CD4-positive, alpha-beta T cell treated with Interleukin-17A for 1 hour (primary cell): ENCODE measurements at places on chromosomes 1 and 21.

GRCh38 chr1:239662950-239663349 lies 276.6 kb downstream of the CHRM3 start:
- no peak for DNase-seq

DNA sequence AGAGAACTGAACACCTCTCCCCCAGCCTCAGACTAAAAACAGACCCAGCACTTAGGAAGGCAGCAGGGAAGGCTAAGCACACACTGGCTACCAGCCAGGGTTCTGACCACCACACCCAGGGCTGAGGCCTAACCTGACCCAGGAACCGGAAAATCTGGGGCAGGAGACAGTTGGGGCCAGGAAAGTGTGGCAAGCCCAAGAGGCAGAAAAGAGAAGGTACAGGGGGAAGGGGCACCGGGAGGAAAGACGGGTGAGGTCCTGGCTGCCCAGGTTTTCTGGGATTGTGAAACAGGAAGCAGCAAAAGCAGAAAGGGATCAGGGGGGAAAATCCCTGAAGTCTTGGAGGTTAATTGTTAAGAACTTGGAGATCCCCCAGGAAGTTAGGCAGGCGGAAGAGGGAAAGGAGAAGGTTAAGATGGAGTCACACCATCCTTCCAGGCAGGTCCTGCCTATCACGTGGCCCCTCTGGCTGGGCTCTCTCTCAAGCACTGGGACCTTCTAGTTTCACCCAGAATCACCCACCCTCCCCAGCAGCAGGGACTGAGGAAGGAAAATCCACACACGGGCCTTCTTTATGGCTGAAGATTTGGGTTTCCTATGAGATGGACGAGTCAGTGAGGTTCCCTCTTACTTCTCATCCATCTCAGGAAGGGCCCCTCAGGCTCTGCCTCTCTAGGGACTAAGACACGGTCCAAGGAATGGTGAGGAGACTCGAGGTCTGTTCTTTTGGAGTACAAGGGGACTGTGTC lies 2.6 kb downstream of the HDGF start:
- peak; percentile 35 for DNase-seq

- DNase-seq: no peak
Observed at GRCh38 chr1:52281518-52281917, 84.5 kb downstream of the CC2D1B start.

- DNase-seq: peak; percentile 76
Observed at GRCh38 chr1:147494998-147495580, 46.2 kb upstream of the BCL9 start.

- peak; percentile 20 for DNase-seq
Observed at GRCh38 chr1:218351391-218352074, 6.4 kb downstream of the TGFB2 start.

GRCh38 chr1:210757677-210758076 lies 376.3 kb downstream of the KCNH1 start:
- DNase-seq: no peak

DNA sequence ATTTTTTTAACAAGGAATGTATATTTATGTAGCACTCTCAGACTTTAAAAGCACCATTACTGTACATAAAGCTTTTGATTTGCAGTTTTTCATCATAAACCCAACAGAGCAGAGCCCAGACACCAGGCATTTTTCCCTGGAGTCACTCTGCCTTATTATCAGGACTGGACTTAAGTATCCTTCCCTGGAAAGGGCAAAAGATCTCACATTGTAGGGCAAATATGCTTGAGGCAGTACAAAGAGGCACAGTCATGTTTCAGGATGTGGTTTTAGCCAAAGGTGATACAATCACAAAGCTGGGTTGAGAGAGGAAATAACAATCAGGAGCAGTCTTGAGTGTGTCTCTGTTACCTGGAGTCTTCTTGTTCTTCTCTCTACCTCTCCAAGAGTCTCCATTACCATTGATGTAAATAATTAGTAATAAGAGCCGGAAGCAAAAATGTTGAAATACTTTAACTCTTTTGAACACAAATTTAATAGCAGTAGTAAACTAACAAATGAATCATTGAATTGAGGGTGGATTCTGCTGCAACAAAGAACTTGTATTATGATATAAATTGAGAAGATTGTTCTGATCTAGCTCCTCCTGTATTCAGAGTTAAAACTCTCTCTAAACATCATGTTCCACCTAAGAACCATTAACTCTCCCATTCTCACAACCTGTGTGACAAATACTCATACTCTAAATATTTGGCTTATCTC lies 160.5 kb downstream of the LTN1 start:
- DNase-seq: peak; percentile 73

DNA sequence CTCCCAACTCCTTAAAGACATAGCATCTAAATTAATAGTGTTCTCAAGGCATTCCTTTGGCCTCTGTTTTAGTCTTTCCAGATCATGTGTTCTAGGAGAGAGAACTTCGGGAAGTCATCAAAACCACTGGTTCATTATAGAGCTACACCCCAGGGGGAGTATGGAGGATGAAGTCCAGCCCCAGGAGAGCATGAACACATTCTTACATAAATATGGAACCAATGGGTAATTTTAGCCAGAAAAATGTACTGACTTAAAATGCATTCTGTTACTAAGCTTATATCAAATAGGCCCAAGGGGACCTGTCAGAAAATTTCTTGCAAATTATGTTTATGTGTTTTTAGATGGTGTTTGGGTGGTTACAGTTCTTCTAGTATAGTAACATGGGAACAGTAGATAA lies 165.2 kb downstream of the NTMT2 start:
- no peak for DNase-seq

- DNase-seq: no peak
Observed at GRCh38 chr1:78237364-78237916, 191.7 kb downstream of the GIPC2 start.

GRCh38 chr1:47859092-47859743 lies 138.0 kb downstream of the TRABD2B start:
- no peak for DNase-seq

GRCh38 chr1:76142771-76143540 lies 68.4 kb downstream of the ST6GALNAC3 start:
- DNase-seq: no peak

DNA sequence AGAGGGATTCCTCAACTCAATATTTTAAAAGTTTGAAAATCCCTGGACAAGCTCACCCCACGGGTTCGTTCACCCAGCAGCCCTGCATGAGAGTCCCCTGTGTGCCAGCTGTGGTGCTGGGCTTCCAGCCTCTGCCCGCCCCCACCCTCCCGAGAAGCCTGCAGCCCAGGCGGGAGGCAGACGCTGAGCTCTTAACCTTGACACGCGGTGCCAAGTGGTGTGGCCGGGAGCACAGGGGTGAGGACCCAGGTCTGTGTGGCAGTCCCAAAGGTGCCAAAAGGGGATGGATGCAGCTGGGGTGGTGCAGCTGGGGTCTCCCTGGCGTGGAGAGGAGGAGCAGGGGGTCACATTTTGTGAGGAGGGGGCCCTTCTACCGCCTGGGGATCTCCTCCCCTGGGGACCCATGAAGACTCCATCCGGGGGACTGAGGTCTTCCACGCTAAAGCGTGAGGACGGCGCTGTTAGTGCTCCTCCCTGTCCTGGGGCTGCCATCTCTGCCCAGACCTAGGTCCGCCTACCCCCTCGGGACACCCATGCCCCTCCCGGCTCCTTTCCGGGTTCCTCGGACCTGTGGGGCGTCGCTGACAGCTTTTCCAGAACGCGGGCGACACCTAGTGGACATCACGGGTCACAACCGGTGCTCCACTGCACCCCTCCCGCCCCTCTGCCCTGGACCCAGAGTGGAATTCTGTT lies 12.9 kb downstream of the PLA2G2F start:
- DNase-seq: peak; percentile 80

DNA sequence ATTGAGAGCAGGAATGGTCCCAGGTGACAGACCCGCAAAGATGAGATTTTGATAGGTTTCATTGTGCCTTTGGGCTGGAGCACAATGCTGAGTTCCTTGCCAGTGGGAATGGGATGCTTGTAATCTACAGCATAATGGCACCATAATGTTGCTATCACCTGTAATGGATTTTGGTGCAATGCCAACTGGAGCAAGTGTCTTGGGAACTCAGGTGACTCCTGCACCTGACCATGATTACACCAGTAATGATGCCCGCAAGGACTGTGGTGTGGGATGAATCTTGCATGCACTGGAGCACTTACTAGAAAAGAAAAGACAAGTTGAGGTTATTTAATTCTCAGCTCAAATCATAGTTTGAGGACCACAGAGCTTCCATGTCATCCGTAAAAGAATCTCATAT lies 96.7 kb downstream of the PTPRU start:
- DNase-seq: no peak

- DNase-seq: no peak
Observed at GRCh38 chr1:200880212-200880611, 7.4 kb downstream of the GPR25 start.

- no peak for DNase-seq
Observed at GRCh38 chr1:215032911-215033526, 49.5 kb upstream of the KCNK2 start.

DNA sequence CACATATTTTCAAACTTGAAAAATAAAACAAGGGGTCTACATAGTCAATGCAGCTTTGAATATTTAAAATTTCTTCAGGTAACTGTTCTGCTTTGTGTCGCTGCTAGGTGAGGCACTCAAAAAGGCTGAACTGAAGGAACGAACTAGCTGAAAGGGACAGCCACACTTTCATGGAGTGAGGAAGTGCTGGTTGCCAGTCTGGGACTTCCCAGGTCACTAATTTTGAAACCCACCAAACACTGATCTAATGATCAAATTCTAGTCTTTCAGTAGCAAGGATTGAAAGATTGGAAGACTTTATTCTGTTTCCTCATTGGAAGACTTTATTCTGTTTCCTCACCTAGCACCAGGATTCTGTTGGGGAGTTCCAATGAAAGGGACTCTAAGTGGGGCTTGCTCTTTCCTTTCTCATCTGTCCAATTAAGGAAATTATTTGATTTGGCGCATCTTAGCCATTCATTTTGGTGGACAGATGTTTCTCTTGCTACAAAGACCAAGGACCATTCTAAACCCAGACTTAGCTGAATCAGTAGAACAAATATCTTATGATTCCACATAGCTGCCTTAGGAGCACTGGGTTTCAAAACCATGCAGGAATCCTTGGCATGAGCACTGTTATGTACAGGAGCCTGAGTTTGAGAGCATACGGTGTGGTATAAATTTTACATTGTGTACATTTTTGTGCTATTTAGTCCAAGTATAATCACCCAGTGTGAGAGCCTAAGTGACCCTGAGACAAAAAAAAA lies 10.9 kb upstream of the ARID1A start:
- no peak for DNase-seq

GRCh38 chr1:27141266-27142003 lies 13.5 kb downstream of the SLC9A1 start:
- no peak for DNase-seq

DNA sequence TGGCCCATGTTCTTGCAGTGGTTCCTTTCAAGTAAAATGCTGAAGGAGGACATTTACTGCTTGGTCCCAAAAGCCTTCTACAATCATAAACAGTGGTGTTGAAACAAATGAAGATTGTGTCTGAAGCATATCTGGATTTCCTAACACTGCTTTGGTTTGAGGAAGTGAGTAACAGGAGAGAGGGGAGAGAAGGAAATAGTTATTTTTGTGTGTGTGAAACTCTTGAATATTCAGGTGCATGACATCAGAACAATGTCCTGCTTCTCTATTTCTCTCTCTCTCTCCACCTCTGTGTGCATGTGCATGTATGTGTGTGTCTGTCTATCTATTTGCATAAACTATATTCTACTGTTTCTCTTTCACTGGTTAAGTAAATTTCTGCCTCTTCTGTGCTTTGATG lies 61.4 kb upstream of the TNFSF18 start:
- peak; percentile 6 for DNase-seq

DNA sequence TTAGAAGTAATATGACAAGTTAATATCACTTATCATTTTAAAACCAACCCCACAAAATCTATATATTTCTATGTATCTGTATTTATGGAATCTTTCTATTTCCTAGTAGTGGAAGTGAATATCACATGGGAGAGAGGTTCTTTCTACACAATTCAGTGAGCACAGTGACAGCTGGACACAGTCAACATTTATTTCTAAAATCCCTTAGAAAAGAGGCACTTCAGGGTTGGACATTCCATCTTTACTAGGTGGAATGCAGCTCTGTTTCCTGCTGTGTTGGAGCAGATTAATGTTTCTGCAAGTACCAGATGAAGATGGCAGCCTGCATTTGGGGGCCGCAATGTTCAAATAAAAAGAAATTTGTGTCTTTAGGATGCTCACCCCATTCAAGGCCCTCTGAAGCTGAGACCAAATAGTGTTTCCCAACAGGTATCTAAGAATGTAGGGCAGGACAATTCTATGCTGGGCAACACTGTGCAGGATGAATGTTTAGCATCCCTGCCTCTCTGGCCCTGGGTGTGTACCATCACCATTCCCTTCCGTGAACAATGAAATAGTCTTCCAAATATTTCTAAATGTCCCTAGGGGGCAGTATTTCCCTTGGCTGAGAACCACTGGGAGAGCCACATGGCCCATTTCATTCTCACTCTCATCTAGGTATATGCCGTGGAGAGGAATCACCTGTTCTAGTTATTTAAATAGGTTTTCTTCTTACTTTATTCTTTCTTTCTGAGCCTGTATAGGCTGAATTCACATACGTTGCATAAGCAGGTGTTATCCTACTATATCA lies 394.8 kb downstream of the PRDM2 start:
- no peak for DNase-seq

DNA sequence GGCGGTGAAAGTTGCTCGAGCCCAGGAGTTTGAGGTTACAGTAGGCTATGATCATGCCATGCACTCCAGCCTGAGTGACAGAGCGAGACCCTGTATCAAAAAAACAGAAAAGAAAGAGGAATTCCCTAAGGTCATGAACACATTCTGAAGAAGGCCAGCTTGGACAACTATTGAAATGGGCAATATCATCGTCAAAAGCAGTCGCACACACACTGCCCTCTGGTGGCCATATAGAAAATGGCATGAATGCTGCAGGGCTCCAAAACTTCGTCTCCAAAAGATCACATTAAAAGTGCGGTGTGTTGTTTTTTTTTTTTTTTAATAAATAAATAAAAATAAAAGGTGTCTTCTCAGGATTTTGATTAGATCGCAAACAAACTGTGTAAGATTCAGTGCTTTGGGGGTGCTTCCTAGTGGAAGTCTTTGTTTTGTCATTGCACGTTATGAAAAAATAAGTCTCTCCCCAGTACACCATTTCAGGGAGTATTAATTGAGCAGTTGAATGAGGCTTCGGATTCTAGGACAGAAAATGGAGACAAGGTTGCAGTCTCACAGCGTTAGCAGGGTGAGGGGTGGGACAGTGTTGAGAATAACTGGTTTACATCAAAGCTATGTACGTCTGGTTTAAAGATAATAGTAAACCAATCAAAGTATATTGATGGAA lies 87.5 kb upstream of the FMN2 start:
- DNase-seq: peak; percentile 6

- DNase-seq: no peak
Observed at GRCh38 chr1:228144193-228144992, 4.3 kb downstream of the GUK1 start.

- DNase-seq: no peak
Observed at GRCh38 chr1:229229721-229230139, 41.2 kb upstream of the RAB4A start.

- DNase-seq: no peak
Observed at GRCh38 chr1:96384611-96385010, 337.0 kb upstream of the PTBP2 start.

- no peak for DNase-seq
Observed at GRCh38 chr1:7666249-7666648, 104.8 kb upstream of the VAMP3 start.
